SJCRH30 (cell line): ENCODE measurements at places on chromosomes 3 and 15. TPM values are rescaled to one million over a fixed set of nuclear protein-coding genes. Genes with fewer than 3 reads are reported as not detected.

The GOLGA6C gene
- total RNA-seq, result not detected in 2 replicates

GRCh38 chr3:42500091-42500490 lies 2.4 kb upstream of the VIPR1 start:
- H3K27ac ChIP-seq, result no peak overlapping the region
- no peaks in the 10 kb centered on the region for H3K4me1 ChIP-seq
- no peaks in the 10 kb centered on the region for H3K36me3 ChIP-seq
- H3K4me3 ChIP-seq, result no peak overlapping the region

DNA sequence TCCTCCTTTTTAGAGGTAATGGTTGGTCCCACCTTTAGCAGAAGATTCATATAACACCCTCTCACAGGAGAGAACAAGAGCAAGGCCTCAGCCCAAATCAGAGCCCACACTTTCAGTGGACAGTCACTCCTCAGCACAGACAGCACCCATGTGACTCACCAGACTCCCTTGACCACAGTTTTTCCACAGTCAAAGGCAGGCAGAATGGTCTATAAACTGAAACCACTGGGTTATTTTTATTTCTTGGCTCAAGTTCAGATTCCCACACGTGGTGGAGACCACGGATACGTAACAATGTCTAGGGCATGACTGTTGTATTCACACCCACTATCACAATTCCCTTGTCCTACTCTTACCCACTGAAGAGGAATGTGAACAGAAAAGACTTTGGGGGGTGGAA lies 237.8 kb upstream of the UBE2E1 start:
- peaks cover 17% of the 10 kb centered on the region for H3K4me1 ChIP-seq

The CNBP gene
- 449 and 480 TPM in 2 replicates for total RNA-seq

DNA sequence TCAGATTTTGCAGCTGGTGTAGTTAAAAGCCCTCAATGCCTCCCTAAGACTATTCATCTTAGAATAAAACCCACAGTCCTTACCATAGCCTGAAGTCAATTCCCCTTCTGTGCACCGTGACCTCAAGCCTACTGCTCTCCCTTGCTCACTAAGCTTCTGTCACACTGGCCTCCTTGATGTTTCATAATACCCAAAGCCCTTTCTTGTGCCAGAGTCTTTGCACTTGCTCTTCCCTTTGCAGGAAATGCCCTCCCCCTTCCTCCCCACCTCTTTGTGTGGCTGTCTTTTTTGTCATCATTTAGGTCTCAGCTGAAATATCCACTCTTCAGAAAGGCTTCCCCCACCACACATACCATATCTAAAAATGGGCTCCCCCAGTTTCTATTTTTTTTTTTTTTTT lies 4.2 kb upstream of the PLEKHO2 start:
- no peaks in the 10 kb centered on the region for H3K4me1 ChIP-seq
- no peaks in the 10 kb centered on the region for H3K27me3 ChIP-seq
- H3K27ac ChIP-seq, result no peak overlapping the region
- no peaks in the 10 kb centered on the region for H3K36me3 ChIP-seq
- H3K4me3 ChIP-seq, result no peak overlapping the region

- no peak overlapping the region for H3K27ac ChIP-seq
- DNase-seq, result peak; percentile 79
- H3K36me3 ChIP-seq, result no peaks in the 10 kb centered on the region
These were observed 65.9 kb downstream of the CACNA2D3 start for GRCh38 chr3:54188176-54188791.

The CYP8B1 gene
- total RNA-seq, result not detected in 2 replicates

- no peaks in the 10 kb centered on the region for H3K4me1 ChIP-seq
- H3K27ac ChIP-seq, result no peak overlapping the region
- no peaks in the 10 kb centered on the region for H3K27me3 ChIP-seq
These were observed 7.3 kb upstream of the GHRL start for GRCh38 chr3:10300087-10300486.

GRCh38 chr3:59319442-59319841 lies 269.6 kb upstream of the CFAP20DC start:
- H3K4me3 ChIP-seq, result no peak overlapping the region
- H3K27me3 ChIP-seq, result no peaks in the 10 kb centered on the region
- no peaks in the 10 kb centered on the region for H3K4me1 ChIP-seq
- H3K36me3 ChIP-seq, result no peaks in the 10 kb centered on the region

The SLC12A8 gene
- 3.6 and 3.7 TPM in 2 replicates for total RNA-seq

DNA sequence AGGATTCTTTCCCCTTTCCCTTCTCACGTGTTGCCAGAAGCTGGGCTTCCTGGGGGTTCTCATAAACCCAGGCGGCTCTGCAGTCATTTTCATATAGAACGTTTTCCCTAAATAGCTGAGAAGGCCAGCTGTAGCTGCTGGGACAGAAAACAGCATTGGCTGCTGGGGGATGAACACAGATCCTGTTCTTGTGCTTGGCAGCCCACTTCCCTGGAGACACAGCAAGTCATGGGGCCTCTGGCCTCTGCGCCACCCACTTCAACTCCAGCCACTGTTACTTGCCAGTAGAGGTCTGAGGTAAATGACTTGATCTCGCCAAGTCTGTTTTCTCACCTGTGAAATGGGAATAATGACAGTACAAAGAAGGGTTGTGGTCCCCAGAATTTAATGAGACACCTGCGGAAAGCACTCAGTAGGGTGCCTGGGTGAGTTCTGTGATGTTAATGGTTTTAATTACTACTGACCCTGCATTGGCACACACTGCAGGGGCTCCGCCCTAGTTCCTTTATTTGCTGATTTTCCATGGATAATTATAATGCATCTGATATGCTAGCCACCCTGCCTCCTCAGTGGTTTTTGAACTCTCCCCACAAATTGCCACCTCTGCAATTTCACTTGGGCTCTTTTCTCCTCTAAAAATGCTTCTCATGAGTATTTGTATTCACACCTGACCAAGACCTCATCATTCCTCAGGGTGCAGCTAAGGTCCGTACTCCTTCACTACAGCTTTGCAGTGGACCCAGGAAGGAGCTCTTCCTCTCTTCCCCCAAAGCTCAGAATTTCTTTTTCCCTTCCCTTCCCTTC lies 274.7 kb downstream of the RPLP1 start:
- H3K36me3 ChIP-seq, result no peaks in the 10 kb centered on the region
- no peak overlapping the region for H3K4me3 ChIP-seq
- H3K27me3 ChIP-seq, result peaks cover 11% of the 10 kb centered on the region
- peak; percentile 24 for DNase-seq
- no peak overlapping the region for H3K27ac ChIP-seq
- peaks cover 4% of the 10 kb centered on the region for H3K4me1 ChIP-seq

The CCRL2 gene
- not detected in 2 replicates for total RNA-seq

DNA sequence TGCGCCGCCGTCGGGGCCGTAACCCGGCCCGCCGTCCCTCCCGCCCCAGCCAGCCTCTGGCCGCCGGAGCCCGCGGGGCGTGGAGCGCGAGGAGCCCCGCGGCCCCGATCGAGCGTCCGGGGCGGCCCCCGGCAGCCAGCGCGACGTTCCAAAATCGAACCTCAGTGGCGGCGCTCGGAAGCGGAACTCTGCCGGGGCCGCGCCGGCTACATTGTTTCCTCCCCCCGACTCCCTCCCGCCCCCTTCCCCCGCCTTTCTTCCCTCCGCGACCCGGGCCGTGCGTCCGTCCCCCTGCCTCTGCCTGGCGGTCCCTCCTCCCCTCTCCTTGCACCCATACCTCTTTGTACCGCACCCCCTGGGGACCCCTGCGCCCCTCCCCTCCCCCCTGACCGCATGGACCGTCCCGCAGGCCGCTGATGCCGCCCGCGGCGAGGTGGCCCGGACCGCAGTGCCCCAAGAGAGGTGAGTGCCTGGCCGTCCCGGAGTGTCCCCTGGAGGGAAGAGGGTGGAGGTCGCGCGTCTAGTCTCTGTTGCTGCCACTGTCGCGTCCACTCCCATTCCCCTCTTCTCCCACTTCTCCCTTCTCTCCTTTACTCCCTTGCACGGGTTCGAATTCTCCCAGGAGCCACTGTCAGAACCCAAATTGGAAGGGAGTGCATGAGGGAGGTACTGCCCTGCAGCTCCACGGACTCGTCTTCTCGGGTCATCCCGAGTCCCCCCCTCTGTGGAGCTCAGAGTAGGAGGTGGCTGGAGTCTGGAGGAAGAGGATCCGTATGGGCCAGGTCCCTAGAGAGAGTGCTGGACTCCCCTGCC lies 585 bp downstream of the CSK start:
- no peak for DNase-seq
- H3K4me1 ChIP-seq, result peaks cover 29% of the 10 kb centered on the region
- peak overlapping the region; percentile 76 for H3K4me3 ChIP-seq
- H3K27me3 ChIP-seq, result no peaks in the 10 kb centered on the region

DNA sequence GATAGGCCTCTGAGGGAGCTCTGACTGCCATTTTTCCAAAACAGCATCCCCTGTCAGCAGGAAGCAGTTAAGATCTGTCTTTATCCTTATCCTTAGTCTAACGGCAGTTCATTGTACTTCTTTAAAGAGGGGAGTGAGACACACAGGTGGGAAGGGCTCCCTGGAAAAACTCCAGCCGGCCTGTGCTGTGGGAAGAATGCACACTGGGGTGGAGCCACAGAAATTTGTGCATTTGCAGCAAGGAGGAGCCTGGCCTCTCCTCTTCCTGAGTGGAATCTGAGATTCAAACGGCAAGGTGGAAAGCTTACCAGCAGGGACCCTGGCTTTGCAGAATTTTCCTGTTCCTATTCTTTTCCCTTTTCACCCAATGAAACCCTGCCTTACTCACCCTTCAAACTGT lies 1209.4 kb downstream of the ROBO2 start:
- H3K4me3 ChIP-seq, result no peak overlapping the region
- H3K27me3 ChIP-seq, result no peaks in the 10 kb centered on the region
- H3K27ac ChIP-seq, result no peak overlapping the region
- no peak for DNase-seq

The TLR9 gene
- total RNA-seq, result not detected in 2 replicates

The LCTL gene
- total RNA-seq, result 1.8 and 2.0 TPM in 2 replicates

GRCh38 chr15:62902821-62903220 lies 139.7 kb upstream of the TPM1 start:
- H3K36me3 ChIP-seq, result no peaks in the 10 kb centered on the region
- no peaks in the 10 kb centered on the region for H3K27me3 ChIP-seq
- DNase-seq, result no peak
- H3K4me1 ChIP-seq, result peaks cover 22% of the 10 kb centered on the region
- no peak overlapping the region for H3K4me3 ChIP-seq

GRCh38 chr3:175246234-175246633 lies 387.1 kb downstream of the NAALADL2 start:
- no peaks in the 10 kb centered on the region for H3K27me3 ChIP-seq
- H3K4me1 ChIP-seq, result no peaks in the 10 kb centered on the region
- no peak overlapping the region for H3K27ac ChIP-seq
- DNase-seq, result no peak
- no peak overlapping the region for H3K4me3 ChIP-seq
- H3K36me3 ChIP-seq, result no peaks in the 10 kb centered on the region

DNA sequence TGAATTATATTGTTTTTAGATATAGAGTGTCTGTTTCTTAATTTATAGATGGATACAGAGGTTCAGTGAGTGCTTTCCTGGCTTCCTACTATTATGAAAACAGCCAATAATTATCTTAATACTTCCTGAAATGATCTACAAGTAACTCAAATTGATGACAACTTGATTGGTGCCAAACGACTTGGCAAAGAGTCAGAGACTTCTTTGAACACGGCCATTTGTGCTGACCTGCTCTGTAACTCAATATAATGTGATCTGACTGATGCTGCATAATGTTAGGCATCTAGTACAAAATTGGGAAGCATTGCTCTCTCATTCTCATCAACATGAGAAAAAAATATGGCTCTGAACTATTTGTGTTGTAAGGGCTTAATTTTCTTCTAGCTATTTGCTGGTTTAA lies 193.9 kb downstream of the DIPK2A start:
- no peak overlapping the region for H3K27ac ChIP-seq
- peaks cover 4% of the 10 kb centered on the region; the same call in 1 of the 2 replicates for H3K4me1 ChIP-seq
- no peak overlapping the region for H3K4me3 ChIP-seq
- no peak for DNase-seq

- H3K4me1 ChIP-seq, result peaks cover 2% of the 10 kb centered on the region; the same call in 1 of the 2 replicates
- no peak for DNase-seq
- H3K36me3 ChIP-seq, result no peaks in the 10 kb centered on the region
These were observed 2.1 kb upstream of the PCCB start for GRCh38 chr3:136247855-136248590.

GRCh38 chr3:173958805-173959204 lies 561.3 kb downstream of the NLGN1 start:
- H3K4me1 ChIP-seq, result no peaks in the 10 kb centered on the region
- H3K27me3 ChIP-seq, result no peaks in the 10 kb centered on the region
- no peak overlapping the region for H3K27ac ChIP-seq
- H3K4me3 ChIP-seq, result no peak overlapping the region
- no peaks in the 10 kb centered on the region for H3K36me3 ChIP-seq
- no peak for DNase-seq

GRCh38 chr15:93485438-93486327 lies 396.7 kb upstream of the RGMA start:
- no peaks in the 10 kb centered on the region for H3K27me3 ChIP-seq
- no peak for DNase-seq
- no peak overlapping the region for H3K27ac ChIP-seq
- H3K36me3 ChIP-seq, result no peaks in the 10 kb centered on the region
- H3K4me3 ChIP-seq, result no peak overlapping the region

DNA sequence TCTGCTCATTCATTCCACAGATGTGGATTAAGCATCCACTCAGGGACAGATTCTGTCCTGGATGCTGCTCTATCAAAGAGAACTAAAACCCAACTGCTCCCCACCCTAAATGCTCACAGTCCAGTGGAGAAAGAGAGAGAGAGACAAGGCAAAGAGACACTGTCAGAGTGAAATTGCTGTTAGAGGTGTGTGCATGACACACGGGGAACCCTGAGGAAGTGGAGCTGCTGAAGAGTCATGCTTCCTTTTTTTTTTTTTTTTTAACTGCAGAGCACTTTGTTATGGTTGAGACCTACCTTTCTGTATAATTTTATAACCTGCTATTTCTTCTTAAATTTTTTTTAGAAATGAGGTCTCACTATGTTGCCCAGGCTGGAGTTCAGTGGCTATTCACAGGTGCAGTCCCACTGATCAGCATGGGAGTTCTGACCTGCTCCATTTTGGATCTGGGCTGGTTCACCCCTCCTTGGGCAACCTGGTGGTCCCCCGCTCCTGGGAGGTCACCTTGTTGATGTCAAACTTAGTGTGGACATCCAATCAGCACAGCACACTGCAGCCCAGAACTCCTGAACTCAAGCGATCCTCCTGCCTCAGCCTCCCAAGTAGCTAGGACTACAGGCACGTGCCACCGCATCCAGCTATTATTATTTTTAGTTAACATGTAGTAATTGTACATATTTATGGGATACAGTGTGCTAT lies 18.2 kb upstream of the PSTPIP1 start:
- no peak for DNase-seq
- H3K4me1 ChIP-seq, result peaks cover 4% of the 10 kb centered on the region; the same call in 1 of the 2 replicates
- H3K4me3 ChIP-seq, result no peak overlapping the region
- H3K36me3 ChIP-seq, result no peaks in the 10 kb centered on the region

- no peak overlapping the region for H3K4me3 ChIP-seq
- no peaks in the 10 kb centered on the region for H3K27me3 ChIP-seq
- no peaks in the 10 kb centered on the region for H3K4me1 ChIP-seq
- H3K27ac ChIP-seq, result no peak overlapping the region
These were observed 158.1 kb downstream of the PTPRG start for GRCh38 chr3:61719278-61719977.

GRCh38 chr3:144128108-144128892 lies 156.7 kb downstream of the DIPK2A start:
- DNase-seq, result peak; percentile 39
- no peaks in the 10 kb centered on the region for H3K27me3 ChIP-seq
- peak overlapping the region; percentile 72 for H3K27ac ChIP-seq
- no peaks in the 10 kb centered on the region for H3K36me3 ChIP-seq
- peaks cover 31% of the 10 kb centered on the region for H3K4me1 ChIP-seq

- no peak overlapping the region for H3K27ac ChIP-seq
- DNase-seq, result peak; percentile 40
- H3K36me3 ChIP-seq, result no peaks in the 10 kb centered on the region
These were observed 45.0 kb upstream of the FGF12 start for GRCh38 chr3:192772240-192772894.

GRCh38 chr15:78663703-78664102 lies 22.7 kb upstream of the CHRNB4 start:
- peaks cover 3% of the 10 kb centered on the region for H3K27me3 ChIP-seq
- no peak for DNase-seq
- no peak overlapping the region for H3K4me3 ChIP-seq
- no peak overlapping the region for H3K27ac ChIP-seq
